ENCODE measurements at places on chromosomes 6 and 20. TPM values are rescaled to one million over a fixed set of nuclear protein-coding genes. Genes with fewer than 3 reads are reported as not detected.
A peak's percentile ranks its signal among the peaks of the same experiment; 100 is the strongest.

The LY6G6C gene
- polyA plus RNA-seq: 0.07 TPM

- H3K27ac ChIP-seq: no peak overlapping the region
- H3K4me3 ChIP-seq: no peak overlapping the region
- no peaks in the 10 kb centered on the region for H3K27me3 ChIP-seq
- no peaks in the 10 kb centered on the region for H3K36me3 ChIP-seq
- DNase-seq: no peak
Observed at GRCh38 chr6:81373414-81373813, 379.1 kb downstream of the TENT5A start.

The USP49 gene
- polyA plus RNA-seq: 1.9 TPM

GRCh38 chr6:143555071-143555492, 43.6 kb upstream of the FUCA2 start:
- H3K4me3 ChIP-seq: no peak overlapping the region
- H3K36me3 ChIP-seq: no peaks in the 10 kb centered on the region
- DNase-seq: no peak
- H3K27ac ChIP-seq: no peak overlapping the region
- H3K27me3 ChIP-seq: no peaks in the 10 kb centered on the region

- H3K4me3 ChIP-seq: no peak overlapping the region
- no peaks in the 10 kb centered on the region for H3K27me3 ChIP-seq
- DNase-seq: no peak
- peaks cover 10% of the 10 kb centered on the region for H3K4me1 ChIP-seq
- no peaks in the 10 kb centered on the region for H3K36me3 ChIP-seq
Observed at GRCh38 chr6:148713921-148714320, 32.9 kb upstream of the UST start.

The SLC25A27 gene
- 4.2 TPM for polyA plus RNA-seq

The ZNF831 gene
- 4.4 TPM for polyA plus RNA-seq

The PAK5 gene
- polyA plus RNA-seq: not detected

The TRIM40 gene
- polyA plus RNA-seq: 6.6 TPM

DNA sequence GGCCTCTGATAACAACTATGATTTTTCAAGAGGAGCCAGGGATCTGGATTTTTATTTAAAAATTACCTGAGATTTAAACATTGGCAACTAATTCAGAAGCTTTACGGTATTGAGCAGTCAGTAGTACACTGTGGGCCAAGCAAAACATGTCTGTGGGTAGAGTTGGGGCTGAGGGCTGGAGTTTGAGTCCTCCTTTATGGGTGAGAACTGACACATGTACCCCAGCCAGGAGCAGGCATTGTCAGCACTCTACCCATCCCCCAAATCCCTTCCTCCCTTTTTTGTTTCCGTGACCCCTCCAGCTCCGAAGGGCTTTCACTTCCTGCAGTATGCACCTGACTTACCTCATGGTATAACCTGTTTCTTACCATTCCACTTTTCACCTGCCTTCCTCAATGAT, 131.4 kb downstream of the SNX5 start:
- H3K36me3 ChIP-seq: no peaks in the 10 kb centered on the region
- H3K27me3 ChIP-seq: no peaks in the 10 kb centered on the region
- H3K4me3 ChIP-seq: no peak overlapping the region
- peak overlapping the region; percentile 77 for H3K27ac ChIP-seq

DNA sequence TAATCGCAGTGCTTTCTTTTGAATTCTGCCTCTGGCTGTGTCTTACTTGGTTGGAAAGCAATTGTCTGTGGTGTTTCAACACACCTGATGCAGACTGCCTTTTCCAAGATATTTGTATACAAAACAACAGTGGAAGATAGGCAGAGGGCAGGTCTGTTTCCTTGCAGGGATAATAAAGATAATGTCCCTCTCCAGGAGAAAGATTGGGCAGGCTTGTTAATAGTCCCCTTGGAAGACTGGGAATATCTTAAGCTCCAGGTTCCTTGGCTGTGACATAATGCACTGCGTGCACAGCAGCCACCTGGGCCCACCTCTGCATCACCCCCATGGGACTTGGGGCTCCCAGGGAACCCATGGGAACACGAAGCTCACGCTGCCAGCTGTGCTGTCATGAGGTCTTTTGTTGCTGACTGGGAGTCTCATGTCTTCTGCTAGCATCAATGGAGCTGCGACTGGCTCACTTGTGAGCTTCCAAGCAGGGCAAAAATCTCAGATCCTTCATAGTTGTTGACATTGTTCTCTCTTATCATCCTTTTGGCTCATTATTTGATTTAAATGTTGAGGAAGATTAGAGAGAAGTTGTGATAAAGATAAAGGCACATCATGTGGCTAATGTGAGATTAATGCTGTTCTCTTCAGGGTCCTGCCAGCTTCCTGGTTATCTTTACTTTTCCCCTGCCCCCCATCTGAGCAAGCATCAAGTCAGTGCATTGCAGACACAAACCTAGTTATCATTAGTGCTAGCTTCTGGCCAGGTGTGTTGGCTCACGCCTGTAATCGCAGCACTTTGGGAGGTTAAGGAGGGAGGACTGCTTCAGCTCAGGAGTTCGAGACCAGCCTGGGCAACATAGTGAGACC, 107.1 kb upstream of the ASF1A start:
- no peaks in the 10 kb centered on the region for H3K27me3 ChIP-seq
- H3K4me3 ChIP-seq: no peak overlapping the region
- DNase-seq: no peak
- peaks cover 26% of the 10 kb centered on the region for H3K4me1 ChIP-seq
- no peaks in the 10 kb centered on the region for H3K36me3 ChIP-seq

Measured in sigmoid colon (tissue), 7 donors.